ENCODE measurements at places on chromosomes 16 and 17.

GRCh38 chr17:2392252-2393173 lies 8.3 kb downstream of the MNT start:
- DNase-seq, result peak; percentile 83

DNA sequence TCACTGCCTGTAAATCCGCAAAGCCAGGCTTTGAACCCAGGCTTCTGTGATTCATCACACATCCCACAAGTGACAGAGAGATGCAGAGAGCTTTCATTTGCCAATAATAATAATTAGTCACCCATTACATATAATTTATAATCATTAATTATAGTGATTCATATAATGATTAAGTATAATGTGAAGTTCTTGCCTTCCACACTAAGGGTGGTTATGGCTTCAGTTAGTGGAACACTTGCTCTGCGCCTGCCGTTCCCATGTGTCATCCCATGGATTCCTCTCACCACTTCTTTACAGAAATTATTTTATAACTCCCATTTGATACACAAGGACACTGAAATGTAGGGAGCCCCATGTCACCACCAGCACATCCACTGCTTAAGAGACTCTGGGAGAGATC lies 39.8 kb upstream of the XYLT1 start:
- DNase-seq, result no peak

GRCh38 chr16:24174957-24175356 lies 81.2 kb upstream of the CACNG3 start:
- DNase-seq, result no peak

DNA sequence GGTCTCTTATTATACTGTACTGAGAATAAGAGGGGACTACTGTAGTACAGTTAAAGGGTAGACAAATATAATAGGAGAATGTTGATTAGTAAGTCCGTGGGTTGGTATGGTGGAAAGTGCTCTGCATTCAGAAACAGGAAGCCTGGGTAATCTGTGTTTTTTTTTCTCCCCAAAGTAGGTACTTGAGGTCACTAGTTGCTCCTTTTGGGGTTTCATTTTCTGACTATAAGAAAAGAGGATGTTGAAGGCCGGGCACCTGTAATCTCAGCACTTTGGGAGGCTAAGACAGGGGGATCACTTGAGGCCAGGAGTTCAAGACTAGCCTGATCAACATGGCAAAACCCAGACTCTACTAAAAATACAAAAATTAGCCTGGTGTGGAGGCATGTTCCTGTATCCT lies 42.0 kb upstream of the MMD start:
- DNase-seq, result no peak

- DNase-seq, result no peak
Measured at GRCh38 chr17:27368151-27368795, 74.4 kb downstream of the WSB1 start.

- DNase-seq, result no peak
Measured at GRCh38 chr16:69481901-69482341, 57.5 kb downstream of the CYB5B start.
